ENCODE measurements at places on chromosomes 11 and 22. TPM values are rescaled to one million over a fixed set of nuclear protein-coding genes. Genes with fewer than 3 reads are reported as not detected.
A peak's percentile ranks its signal among the peaks of the same experiment; 100 is the strongest.

GRCh38 chr22:50599816-50600455 lies 657 bp upstream of the MAPK8IP2 start:
- no peak overlapping the region for H3K27ac ChIP-seq
- H3K4me3 ChIP-seq = peak overlapping the region; percentile 45
- H3K36me3 ChIP-seq = peaks cover 5% of the 10 kb centered on the region
- peaks cover 6% of the 10 kb centered on the region for H3K4me1 ChIP-seq
- DNase-seq = peak; percentile 71

Gene E2F8
- total RNA-seq = 12.9 TPM

Gene PRG3
- total RNA-seq = not detected

GRCh38 chr22:30245985-30246813 lies at the start of gene LIF:
TSS of gene LIF (minus strand) at chr22:30246759. CDS start at chr22:30246695, 64 bp downstream.
- H3K27ac ChIP-seq = peak within 1 kb of the TSS; percentile 94
- peak within 1 kb of the TSS; percentile 97 for H3K4me3 ChIP-seq
- peaks cover 46% of the 10 kb centered on the region for H3K36me3 ChIP-seq

DNA sequence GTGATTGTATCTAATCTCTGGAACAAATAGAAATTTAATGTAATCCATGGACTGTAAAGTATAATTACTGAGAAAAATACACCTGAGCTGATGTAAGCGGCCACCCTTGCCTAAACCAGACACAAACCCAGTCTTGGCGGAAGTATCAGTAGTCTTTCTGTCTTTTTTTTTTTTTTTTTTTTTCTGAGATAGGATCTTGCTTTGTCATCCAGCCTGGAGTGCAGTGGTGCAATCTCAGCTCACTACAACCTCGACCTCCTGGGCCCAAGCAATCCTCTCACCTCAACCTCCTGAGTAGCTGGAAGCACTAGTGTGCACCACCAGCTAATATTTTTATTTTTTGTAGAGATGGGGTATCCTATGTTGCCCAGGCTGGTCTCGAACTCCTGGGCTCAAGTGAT lies 5.5 kb upstream of the CXCR5 start:
- no peaks in the 10 kb centered on the region for H3K36me3 ChIP-seq
- H3K4me1 ChIP-seq = peaks cover 87% of the 10 kb centered on the region
- DNase-seq = peak; percentile 47
- H3K27ac ChIP-seq = peak overlapping the region; percentile 98
- no peaks in the 10 kb centered on the region for H3K27me3 ChIP-seq
- H3K4me3 ChIP-seq = no peak overlapping the region

GRCh38 chr22:20247010-20247505 lies 21.1 kb downstream of the RTN4R start:
- no peaks in the 10 kb centered on the region for H3K36me3 ChIP-seq
- H3K27ac ChIP-seq = no peak overlapping the region
- H3K4me1 ChIP-seq = peaks cover 36% of the 10 kb centered on the region
- H3K4me3 ChIP-seq = no peak overlapping the region

Gene KIAA0930
- 40.4 TPM for total RNA-seq

Gene MRPL11
- 142 TPM for total RNA-seq

Gene KDM4E
- not detected for total RNA-seq

DNA sequence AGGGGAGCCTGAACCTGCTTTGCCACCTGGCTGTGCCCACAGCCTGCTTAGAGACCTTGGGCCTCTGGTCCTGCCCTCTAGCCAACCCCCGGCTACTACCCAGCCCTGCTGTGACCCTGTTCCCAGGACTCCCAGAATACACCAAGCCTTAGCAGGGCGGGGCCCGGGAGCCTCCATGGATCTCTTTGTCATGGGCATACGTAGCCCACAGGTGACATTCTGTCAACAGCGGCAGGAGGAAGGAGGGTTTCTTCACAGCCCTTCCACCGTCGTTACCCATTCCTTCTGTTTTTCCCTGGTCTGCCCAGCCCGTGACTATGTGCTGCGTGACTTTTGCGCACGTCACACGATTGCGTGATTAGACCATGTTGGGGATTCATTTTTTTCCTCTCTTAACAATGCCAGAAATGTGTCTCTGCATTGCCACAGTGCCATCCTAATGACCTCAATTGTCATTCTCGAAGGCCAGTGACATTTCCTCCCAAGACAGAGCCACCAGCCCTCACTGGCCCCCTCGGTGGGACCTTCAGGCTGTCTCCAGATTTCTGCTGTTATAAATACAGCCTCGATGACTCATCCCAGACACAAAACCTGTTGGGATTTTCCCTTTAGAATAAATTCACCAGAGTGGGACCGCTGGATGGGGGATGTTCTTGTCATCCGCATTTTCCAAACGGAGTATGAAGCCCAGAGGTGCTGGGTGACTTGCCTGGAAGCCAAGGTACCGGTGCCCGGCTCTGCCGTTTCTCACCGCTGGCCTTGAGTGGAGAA lies 9.0 kb downstream of the SYT12 start:
- peaks cover 30% of the 10 kb centered on the region for H3K27me3 ChIP-seq
- DNase-seq = no peak
- H3K4me1 ChIP-seq = no peaks in the 10 kb centered on the region
- no peaks in the 10 kb centered on the region for H3K36me3 ChIP-seq
- no peak overlapping the region for H3K4me3 ChIP-seq

Gene TRIM51
- total RNA-seq = not detected

DNA sequence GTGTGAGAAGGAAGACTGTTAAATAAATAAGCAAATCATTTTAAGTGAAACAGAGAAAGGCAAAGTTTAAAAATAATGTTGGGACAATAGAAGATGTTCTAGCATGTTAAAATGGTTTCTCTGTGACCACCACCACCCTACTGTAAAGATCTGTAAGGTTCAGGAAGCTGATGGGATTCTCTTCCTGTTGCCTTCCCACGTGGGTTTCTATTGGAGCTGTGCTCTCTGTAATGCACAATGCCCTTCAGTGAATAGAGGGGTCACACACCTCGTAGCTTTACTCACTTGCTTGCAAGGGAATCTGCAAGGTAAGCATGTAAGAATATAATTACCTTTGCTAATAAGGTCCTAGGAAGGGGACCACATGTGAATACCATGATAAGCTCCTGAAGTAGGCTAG lies 170.5 kb downstream of the CASP12 start:
- H3K27ac ChIP-seq = no peak overlapping the region
- no peaks in the 10 kb centered on the region for H3K36me3 ChIP-seq
- peaks cover 14% of the 10 kb centered on the region for H3K4me1 ChIP-seq
- H3K27me3 ChIP-seq = no peaks in the 10 kb centered on the region
- no peak for DNase-seq
- no peak overlapping the region for H3K4me3 ChIP-seq

DNA sequence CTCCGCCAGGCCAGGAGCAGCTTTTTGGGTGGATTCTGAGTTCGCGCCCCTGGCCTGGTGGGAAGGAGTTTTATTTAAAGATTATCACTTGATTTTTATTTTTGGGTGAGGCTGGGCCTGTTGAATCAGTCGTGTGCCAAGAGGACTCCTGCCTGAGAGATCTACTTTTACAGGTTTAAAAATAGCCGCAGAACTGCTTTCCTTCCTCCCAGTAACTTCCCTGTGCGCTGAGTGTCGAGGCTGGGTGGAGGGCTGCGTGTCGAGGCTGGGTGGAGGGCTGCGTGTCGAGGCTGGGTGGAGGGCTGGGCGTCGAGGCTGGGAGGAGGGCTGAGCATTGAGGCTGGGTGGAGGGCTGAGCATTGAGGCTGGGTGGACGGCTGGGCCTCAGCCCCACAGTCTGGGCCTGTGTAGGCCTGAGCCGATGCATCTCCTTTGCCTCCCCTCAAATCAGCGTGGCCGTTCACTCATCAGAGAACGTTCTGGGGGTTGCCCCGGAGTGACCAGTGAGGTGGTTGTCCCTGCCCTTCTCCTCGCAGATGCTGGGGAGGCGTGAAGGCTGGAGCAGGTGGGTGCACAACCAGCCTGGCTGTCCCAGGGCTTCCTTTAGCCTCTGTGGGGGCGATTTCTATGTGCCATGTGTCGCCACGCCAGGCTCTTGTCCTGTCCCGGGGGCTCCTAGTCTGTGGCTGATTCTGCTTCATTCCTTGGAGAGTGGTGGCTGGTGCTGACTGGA lies 30.1 kb downstream of the GRAMD4 start:
- H3K27me3 ChIP-seq = no peaks in the 10 kb centered on the region
- peaks cover 27% of the 10 kb centered on the region for H3K4me1 ChIP-seq
- H3K4me3 ChIP-seq = no peak overlapping the region
- DNase-seq = no peak
- H3K36me3 ChIP-seq = peaks cover 2% of the 10 kb centered on the region

Gene KREMEN1
- total RNA-seq = 0.11 TPM

DNA sequence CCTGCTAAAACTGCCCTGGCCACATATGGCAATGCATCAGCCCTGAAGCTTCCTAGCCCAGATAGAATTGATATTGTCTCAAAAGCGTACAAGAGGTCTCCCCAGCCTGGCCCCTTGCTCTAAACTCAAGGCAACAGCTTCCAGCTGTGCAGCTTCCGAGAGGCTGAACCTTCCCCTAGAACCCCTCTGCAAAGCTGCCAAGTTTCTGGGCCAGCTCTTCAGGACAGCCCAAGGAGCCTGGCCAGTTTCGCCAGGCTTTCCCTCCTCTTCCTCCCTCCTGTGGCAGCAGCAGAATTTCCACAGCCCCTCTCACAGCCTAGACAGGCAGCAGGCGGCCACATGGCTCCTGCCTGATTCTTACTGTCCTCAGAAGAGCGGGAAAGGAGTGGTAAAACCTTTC lies 34.5 kb downstream of the NUMA1 start:
- H3K27ac ChIP-seq = no peak overlapping the region
- H3K36me3 ChIP-seq = peaks cover 12% of the 10 kb centered on the region
- no peak overlapping the region for H3K4me3 ChIP-seq

GRCh38 chr22:48511781-48512327 lies 1315.8 kb downstream of the BRD1 start:
- H3K36me3 ChIP-seq = no peaks in the 10 kb centered on the region
- no peaks in the 10 kb centered on the region for H3K4me1 ChIP-seq
- no peak overlapping the region for H3K27ac ChIP-seq
- no peak overlapping the region for H3K4me3 ChIP-seq
- no peak for DNase-seq

GRCh38 chr11:57616595-57616994 lies 19.1 kb downstream of the SERPING1 start:
- H3K4me1 ChIP-seq = no peaks in the 10 kb centered on the region
- H3K4me3 ChIP-seq = no peak overlapping the region
- H3K27ac ChIP-seq = no peak overlapping the region
- no peaks in the 10 kb centered on the region for H3K27me3 ChIP-seq
- no peaks in the 10 kb centered on the region for H3K36me3 ChIP-seq
- no peak for DNase-seq

- H3K36me3 ChIP-seq = peaks cover 13% of the 10 kb centered on the region
- peaks cover 20% of the 10 kb centered on the region for H3K4me1 ChIP-seq
- H3K4me3 ChIP-seq = peak overlapping the region; percentile 85
- H3K27ac ChIP-seq = no peak overlapping the region
- H3K27me3 ChIP-seq = no peaks in the 10 kb centered on the region
Observed at GRCh38 chr22:50249341-50250248, 1.5 kb downstream of the HDAC10 start.

DNA sequence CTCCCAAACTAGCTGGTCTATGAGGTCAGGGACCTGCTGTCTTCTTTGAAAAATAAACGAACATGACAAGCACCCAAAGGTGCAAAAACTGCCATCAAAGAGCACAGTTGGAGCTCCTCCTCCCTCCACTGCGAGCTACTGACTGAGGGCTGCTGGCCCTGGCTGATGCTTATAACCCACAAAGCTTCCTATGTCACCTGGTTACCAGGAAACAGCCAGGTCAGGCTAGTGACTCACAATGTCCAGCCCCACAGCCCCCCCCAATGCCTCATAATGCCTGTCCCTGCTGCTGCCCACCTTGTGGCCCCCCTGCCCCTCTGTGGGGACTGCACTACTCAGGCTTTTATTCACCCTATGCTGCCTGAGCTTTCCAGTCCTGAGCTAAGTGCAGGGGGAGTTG lies at the start of gene DRICH1:
DRICH1 (minus strand) TSS at position 144 of the 400 bp plus-strand sequence. CDS start 298 bp downstream, outside the sequence.
- H3K27me3 ChIP-seq = no peaks in the 10 kb centered on the region
- DNase-seq = peak; percentile 45
- no peak within 1 kb of the TSS for H3K4me3 ChIP-seq
- H3K27ac ChIP-seq = peak within 1 kb of the TSS; percentile 5

Gene TMEM121B
- total RNA-seq = 0.13 TPM

DNA sequence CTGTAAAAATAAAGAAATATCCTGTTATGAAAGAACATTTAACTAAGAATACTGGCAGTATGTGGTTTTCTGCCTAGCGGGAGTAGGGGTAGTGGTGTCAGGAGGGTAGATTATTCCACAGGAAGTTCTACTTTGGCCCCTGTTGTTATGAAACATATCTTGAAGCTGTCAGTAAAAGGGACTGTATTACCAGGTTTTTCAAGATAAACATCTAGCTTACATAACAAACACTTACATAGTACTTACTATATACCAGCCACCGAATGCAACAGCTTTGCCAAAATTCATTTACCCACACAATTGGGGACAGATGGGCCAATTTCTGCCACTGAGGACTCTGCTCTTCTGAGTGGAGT lies 3.7 kb downstream of the TMEM123 start:
- peaks cover 73% of the 10 kb centered on the region for H3K36me3 ChIP-seq
- peak overlapping the region; percentile 96 for H3K27ac ChIP-seq
- no peak for DNase-seq

- DNase-seq = no peak
- H3K36me3 ChIP-seq = peaks cover 45% of the 10 kb centered on the region
- H3K27ac ChIP-seq = peak overlapping the region; percentile 75
- no peaks in the 10 kb centered on the region for H3K27me3 ChIP-seq
Observed at GRCh38 chr11:61075891-61076290, 26.4 kb upstream of the CD5 start.

DNA sequence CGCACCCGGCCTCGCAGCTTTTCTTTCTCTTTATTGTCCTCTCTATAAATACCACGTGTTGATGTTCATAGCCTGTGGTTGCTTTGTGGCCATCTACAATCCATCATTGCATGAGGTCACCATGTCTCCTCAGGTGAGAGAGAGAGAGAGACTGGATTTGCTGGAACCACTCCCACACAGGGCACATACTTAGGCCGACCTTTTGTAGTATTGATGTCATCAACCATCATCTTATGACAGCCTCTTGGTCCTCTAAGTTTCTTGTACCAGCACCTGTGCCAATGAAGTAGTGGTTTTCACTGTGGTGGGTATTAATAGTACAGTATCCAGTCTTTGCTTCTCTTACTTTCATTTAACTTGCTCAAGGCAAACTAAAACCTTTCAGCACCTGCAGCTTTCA lies 22.8 kb upstream of the P2RY6 start:
- peak; percentile 37 for DNase-seq
- H3K4me1 ChIP-seq = peaks cover 5% of the 10 kb centered on the region
- no peaks in the 10 kb centered on the region for H3K36me3 ChIP-seq
- no peak overlapping the region for H3K27ac ChIP-seq
- no peaks in the 10 kb centered on the region for H3K27me3 ChIP-seq
- H3K4me3 ChIP-seq = no peak overlapping the region

GRCh38 chr11:124821995-124822730 lies 22.0 kb upstream of the MSANTD2 start:
- H3K36me3 ChIP-seq = no peaks in the 10 kb centered on the region
- no peak overlapping the region for H3K4me3 ChIP-seq
- no peaks in the 10 kb centered on the region for H3K4me1 ChIP-seq
- H3K27ac ChIP-seq = no peak overlapping the region

- peaks cover 4% of the 10 kb centered on the region for H3K4me1 ChIP-seq
- H3K36me3 ChIP-seq = no peaks in the 10 kb centered on the region
- H3K27ac ChIP-seq = no peak overlapping the region
- no peak for DNase-seq
- H3K27me3 ChIP-seq = peaks cover 7% of the 10 kb centered on the region
Observed at GRCh38 chr22:35622191-35622913, 5.2 kb upstream of the MB start.

Gene ETS1
- total RNA-seq = 527 TPM

Gene SCGB1D2
- total RNA-seq = not detected

Gene OR10A3
- not detected for total RNA-seq

All from activated CD8-positive, alpha-beta T cell treated with anti-CD3 and anti-CD28 coated beads for 36 hours (primary cell).